Naive thymus-derived CD8-positive, alpha-beta T cell (primary cell): ENCODE measurements at places on chromosomes 1 and 21. TPM values are rescaled to one million over a fixed set of nuclear protein-coding genes. Genes with fewer than 3 reads are reported as not detected.

The CYP4X1 gene
- not detected for polyA plus RNA-seq

DNA sequence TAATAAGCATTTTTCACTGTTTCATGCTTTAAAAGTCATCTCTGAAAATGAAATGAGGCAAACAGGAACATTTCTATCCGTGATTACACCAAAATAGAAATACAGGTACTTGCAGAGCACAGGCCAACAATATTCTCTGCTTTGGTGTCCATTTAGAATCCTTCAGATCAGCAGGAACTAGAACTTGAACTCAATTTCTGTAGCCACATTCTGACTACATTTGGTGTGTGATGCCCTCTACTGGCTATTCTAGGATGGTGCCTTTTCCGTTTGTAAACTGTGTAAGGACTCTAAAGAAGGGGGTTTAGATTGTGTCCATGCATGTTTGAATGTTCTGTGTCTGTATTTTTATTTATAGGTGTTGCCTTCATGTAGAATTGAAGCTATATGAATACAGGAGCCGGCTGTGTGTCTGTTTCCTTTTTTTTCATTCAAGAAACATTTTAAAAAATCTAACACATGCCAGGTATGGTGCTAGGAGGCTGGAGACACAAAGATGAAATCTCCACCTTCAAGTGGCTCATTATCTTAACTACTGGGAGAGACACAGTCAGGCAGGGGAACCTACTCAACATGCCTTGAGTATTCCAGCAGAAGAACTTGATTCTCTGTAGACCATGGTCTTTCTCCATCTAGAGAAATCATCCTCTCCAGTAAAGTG, 7.6 kb upstream of the ZNF326 start:
- no peaks in the 10 kb centered on the region for H3K4me1 ChIP-seq
- H3K36me3 ChIP-seq, result no peaks in the 10 kb centered on the region
- no peaks in the 10 kb centered on the region for H3K27me3 ChIP-seq
- H3K4me3 ChIP-seq, result no peak overlapping the region
- peak; percentile 62 for DNase-seq

The HIVEP3 gene
- polyA plus RNA-seq, result 9.8 TPM

DNA sequence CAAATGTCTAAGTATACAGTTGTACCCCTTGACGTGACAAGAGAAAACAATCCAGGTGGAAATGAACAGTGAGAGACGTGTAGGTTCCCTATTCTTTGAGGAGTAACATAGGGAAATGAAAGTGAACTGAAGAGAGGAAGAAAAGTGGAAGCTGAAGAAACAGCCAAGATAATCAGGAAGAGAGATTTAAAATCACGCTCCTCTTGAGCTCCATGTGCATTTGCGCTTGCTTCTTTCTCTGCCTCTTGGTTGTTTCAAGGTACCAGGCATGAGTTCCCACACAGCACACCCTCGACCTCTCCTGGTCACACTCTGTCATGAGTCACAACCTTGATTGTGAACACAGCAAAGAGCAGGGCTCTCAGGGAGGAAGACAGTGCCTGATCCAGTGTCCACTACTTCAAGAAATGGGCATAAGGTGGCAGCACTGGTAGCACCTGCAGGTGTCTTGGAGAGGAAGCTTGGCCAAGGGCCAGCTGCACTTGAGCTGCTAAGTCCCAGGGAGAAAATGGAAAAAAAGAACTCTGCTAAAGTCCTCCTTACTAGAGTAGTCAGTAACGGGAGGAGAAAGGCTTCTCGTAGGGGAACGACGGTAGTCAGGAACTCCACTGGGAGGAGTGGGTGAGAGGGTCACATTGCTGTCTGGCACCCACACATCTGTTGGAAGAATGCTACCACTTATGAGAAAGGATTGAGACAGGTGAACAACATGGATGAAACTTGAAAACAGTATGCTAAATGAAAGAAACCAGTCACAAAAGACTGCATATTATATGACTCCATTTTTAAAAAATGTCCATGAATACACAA, 18.3 kb upstream of the ARID1A start:
- peak; percentile 54 for DNase-seq
- H3K36me3 ChIP-seq, result no peaks in the 10 kb centered on the region
- peaks cover 19% of the 10 kb centered on the region for H3K4me1 ChIP-seq
- H3K4me3 ChIP-seq, result peak overlapping the region; percentile 19
- H3K27me3 ChIP-seq, result no peaks in the 10 kb centered on the region

- no peak for DNase-seq
- H3K36me3 ChIP-seq, result peaks cover 5% of the 10 kb centered on the region
- no peak overlapping the region for H3K4me3 ChIP-seq
- H3K27me3 ChIP-seq, result no peaks in the 10 kb centered on the region
- no peaks in the 10 kb centered on the region for H3K4me1 ChIP-seq
Observed at GRCh38 chr1:245247801-245248200, 93.0 kb downstream of the KIF26B start.

DNA sequence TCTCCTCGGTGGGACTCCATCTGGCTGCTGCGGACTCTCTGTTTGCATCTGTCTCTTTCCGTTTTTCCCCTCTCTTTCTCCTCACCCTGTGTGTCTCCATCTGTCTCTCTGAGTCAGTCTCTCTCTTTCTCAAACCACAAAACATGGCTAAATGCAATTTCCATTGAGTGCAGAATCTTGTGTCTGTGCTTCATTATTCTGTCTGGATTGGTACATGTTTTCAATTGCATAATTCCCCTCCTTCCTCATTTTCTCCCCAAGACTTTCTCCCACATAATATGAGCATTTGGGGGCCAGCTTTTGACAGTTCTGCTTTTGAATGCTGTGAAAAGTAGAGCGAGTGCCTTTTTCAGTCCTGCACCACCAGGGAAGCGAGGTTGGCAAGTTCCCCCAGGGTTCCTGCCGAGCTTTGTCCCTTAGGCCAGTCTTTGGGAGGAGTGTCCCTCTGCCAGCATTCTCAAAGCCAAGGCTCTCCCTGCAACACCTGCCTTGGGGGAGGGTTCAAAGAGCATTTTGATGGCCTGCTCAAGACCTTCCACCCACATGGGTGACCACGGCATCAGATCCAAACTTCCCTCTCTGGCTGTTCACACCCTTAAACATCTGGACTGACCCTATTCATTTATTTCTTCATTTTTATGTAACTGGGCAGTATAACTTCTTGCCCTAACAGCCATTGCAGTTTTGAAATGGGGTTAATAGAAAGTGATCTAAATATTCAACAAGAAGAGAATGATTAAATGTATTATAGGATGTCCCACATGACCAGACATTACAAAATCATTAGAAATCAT, 32.8 kb upstream of the SCMH1 start:
- no peaks in the 10 kb centered on the region for H3K36me3 ChIP-seq
- no peak overlapping the region for H3K4me3 ChIP-seq
- H3K27ac ChIP-seq, result no peak overlapping the region

GRCh38 chr1:213931836-213932235, 55.9 kb upstream of the PROX1 start:
- DNase-seq, result no peak
- H3K36me3 ChIP-seq, result no peaks in the 10 kb centered on the region
- H3K27ac ChIP-seq, result no peak overlapping the region
- H3K4me3 ChIP-seq, result no peak overlapping the region

GRCh38 chr1:221783936-221784335, 42.0 kb upstream of the DUSP10 start:
- no peaks in the 10 kb centered on the region for H3K36me3 ChIP-seq
- DNase-seq, result peak; percentile 8
- H3K27me3 ChIP-seq, result no peaks in the 10 kb centered on the region
- H3K4me1 ChIP-seq, result peaks cover 45% of the 10 kb centered on the region

The HDGF gene
- polyA plus RNA-seq, result 25.0 TPM

The C8A gene
- not detected for polyA plus RNA-seq

The OMA1 gene
- 55.7 TPM for polyA plus RNA-seq

- H3K36me3 ChIP-seq, result no peaks in the 10 kb centered on the region
- H3K4me1 ChIP-seq, result peaks cover 38% of the 10 kb centered on the region
- peak overlapping the region; percentile 77 for H3K4me3 ChIP-seq
- DNase-seq, result no peak
- H3K27me3 ChIP-seq, result no peaks in the 10 kb centered on the region
Observed at GRCh38 chr1:92583821-92584760, 97.4 kb upstream of the GFI1 start.

DNA sequence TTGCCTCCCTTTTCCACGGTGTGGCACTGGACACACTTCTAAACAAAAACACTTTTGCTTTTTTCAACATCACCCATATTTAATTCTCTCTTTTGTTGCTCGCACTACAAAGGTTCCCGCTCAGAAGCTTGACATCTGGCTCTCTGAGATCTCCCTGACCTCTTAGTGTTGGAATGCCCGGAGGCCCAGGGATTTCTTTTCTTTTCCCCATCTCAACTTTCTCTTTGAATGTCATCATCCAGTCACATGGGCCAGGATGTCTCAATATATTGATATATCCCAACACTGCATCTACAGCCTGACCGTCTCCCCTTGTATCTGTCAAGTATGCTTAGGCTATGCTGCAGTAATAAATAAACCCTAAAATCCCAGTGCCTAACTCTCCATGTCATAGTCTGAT, 54.3 kb upstream of the DESI2 start:
- no peaks in the 10 kb centered on the region for H3K27me3 ChIP-seq
- H3K36me3 ChIP-seq, result no peaks in the 10 kb centered on the region
- H3K4me1 ChIP-seq, result no peaks in the 10 kb centered on the region
- no peak overlapping the region for H3K27ac ChIP-seq

The OR2T2 gene
- not detected for polyA plus RNA-seq

DNA sequence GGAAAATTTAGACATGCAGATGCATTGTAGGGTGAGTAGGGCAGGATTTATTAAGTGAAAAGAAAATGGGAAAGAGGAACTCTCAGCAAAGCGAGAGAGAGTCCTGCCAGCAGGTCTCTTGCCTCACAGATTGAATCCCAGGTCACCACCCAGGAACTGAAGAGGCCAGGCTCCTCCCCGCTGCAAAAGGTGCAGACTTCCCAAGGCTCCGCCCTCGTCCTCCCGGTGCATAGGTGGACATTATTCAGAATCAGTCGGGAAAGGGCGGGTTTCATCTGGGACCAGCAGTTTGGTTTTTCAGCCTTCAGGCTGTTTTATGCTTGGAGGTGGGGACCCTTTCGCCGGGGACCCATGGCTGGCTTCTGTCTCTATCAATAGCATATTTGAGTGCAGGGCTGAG, 41.6 kb upstream of the APP start:
- H3K27ac ChIP-seq, result no peak overlapping the region
- no peaks in the 10 kb centered on the region for H3K36me3 ChIP-seq
- no peaks in the 10 kb centered on the region for H3K4me1 ChIP-seq
- no peak overlapping the region for H3K4me3 ChIP-seq

GRCh38 chr21:45330075-45330781, 42.5 kb upstream of the POFUT2 start:
- no peak for DNase-seq
- H3K27ac ChIP-seq, result no peak overlapping the region
- peaks cover 6% of the 10 kb centered on the region for H3K4me1 ChIP-seq
- H3K4me3 ChIP-seq, result no peak overlapping the region
- no peaks in the 10 kb centered on the region for H3K36me3 ChIP-seq

GRCh38 chr1:29860056-29860455, 623.7 kb downstream of the PTPRU start:
- peaks cover 7% of the 10 kb centered on the region for H3K27me3 ChIP-seq
- peaks cover 12% of the 10 kb centered on the region for H3K36me3 ChIP-seq
- H3K4me1 ChIP-seq, result no peaks in the 10 kb centered on the region
- DNase-seq, result no peak

The MAEL gene
- not detected for polyA plus RNA-seq

The FCRL2 gene
- not detected for polyA plus RNA-seq

GRCh38 chr1:70842562-70842961, 205.1 kb downstream of the PTGER3 start:
- no peak for DNase-seq
- no peak overlapping the region for H3K27ac ChIP-seq
- no peaks in the 10 kb centered on the region for H3K36me3 ChIP-seq
- no peaks in the 10 kb centered on the region for H3K27me3 ChIP-seq
- H3K4me1 ChIP-seq, result no peaks in the 10 kb centered on the region

DNA sequence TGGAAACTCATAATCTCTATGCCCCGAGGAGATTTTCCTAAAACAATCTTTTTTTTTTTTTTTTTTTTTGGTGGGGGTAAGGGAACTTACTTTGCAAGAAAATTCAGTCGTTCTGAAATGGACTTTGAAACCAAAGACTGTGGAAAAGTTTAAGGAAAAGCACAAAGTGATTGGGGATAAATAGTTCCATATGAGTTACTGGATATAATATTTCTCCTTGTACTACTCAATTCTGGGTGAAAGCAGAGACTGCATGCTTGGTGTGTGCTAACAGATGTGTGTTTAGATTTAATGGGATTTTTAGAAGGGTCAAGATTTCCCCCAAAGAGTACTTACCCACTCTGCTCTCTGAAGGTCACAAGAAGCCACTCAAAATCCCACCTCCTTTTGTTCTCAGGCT, 204.9 kb upstream of the USP24 start:
- H3K27ac ChIP-seq, result no peak overlapping the region
- H3K4me3 ChIP-seq, result no peak overlapping the region
- no peaks in the 10 kb centered on the region for H3K36me3 ChIP-seq
- H3K27me3 ChIP-seq, result peaks cover 28% of the 10 kb centered on the region
